H4 (cell line): ENCODE measurements at places on chromosomes 2 and 18. TPM values are rescaled to one million over a fixed set of nuclear protein-coding genes. Genes with fewer than 3 reads are reported as not detected.

DNA sequence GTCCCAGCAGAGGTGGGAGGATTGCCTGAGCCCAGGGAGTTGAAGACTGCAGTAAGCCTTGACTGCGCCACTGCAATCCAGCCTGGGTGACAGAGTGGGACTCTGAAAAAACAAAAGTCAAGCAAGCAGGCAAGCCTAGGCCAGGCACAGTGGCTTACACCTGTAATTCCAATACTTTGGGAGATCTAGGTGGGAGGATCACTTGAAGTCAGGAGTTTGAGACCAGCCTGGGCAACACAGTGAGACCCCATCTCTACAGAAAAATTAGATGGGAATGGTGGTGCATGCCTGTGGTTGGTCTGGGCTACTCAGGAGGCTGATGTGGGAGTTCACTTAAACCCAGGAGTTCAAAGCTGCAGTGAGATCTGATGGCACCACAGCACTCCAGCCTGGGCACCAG lies 28.6 kb downstream of the STARD7 start:
- DNase-seq = no peak

DNA sequence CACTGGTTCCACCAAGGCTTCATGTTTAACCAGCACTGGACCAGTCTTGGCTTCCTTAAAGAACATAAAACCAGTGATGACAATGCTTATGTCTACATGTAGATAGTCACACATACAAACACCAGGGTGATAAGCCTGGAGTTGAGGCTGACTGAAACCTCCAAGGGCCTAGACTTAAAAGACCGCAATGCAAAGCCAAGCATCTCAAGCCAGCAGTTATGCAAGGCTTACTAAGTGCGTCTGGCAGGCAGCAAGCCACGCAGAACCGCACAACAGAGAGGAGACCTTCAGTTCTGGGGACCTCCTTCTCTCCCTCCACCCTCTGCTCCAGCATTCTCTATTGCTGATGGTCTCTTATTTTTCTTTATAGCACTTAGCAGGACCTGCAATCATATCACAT lies 63.2 kb upstream of the ACAA2 start:
- DNase-seq = no peak

- no peak for DNase-seq
Measured at GRCh38 chr2:126946318-126947102, 47.8 kb downstream of the TEX51 start.

GRCh38 chr2:232521959-232522622 lies 1.9 kb downstream of the PRSS56 start:
- no peak for DNase-seq

DNA sequence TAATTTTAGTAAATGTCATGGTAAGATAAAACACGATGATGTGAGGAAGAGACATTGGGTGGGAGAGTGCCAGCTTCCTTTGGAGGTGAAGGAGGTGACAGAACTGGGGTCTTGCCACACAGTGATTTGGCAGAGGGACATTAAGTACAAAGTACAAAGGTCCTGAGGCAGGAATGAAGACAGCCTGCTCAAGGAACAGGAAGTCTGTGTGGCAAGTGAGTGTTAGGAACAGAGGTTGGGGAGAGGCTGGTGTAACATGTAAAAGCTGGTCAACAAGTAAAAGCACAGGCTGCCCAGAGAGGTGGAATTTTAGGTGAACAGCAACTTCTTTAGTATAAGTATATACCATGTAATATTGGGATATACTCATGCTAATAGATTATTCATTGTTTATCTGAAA lies 73.1 kb downstream of the INPP5D start:
- no peak for DNase-seq

GRCh38 chr2:169275696-169276444 lies 86.5 kb downstream of the LRP2 start:
- peak; percentile 14 for DNase-seq

DNA sequence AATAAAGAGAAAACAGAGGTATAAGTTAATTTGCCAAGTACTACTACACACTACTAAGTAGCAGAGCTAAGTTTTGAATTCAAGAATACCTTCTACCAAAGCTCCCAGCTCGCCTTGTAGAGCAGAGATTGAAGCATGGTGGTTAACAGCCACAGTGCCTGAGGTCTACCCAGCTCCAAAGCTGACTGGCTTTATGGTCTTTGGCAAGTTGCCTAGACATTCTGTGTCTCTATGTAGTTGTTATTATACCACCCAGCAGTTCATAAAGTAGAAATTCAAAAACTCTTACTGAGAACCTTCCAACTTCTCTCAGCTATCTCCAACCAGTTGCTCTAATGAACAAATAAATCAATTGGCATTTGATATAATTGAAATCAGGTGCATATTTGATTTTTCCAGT lies 87.8 kb downstream of the PDE11A start:
- DNase-seq = no peak

- peak; percentile 33 for DNase-seq
Measured at GRCh38 chr18:41940506-41941215, 14.4 kb upstream of the PIK3C3 start.

DNA sequence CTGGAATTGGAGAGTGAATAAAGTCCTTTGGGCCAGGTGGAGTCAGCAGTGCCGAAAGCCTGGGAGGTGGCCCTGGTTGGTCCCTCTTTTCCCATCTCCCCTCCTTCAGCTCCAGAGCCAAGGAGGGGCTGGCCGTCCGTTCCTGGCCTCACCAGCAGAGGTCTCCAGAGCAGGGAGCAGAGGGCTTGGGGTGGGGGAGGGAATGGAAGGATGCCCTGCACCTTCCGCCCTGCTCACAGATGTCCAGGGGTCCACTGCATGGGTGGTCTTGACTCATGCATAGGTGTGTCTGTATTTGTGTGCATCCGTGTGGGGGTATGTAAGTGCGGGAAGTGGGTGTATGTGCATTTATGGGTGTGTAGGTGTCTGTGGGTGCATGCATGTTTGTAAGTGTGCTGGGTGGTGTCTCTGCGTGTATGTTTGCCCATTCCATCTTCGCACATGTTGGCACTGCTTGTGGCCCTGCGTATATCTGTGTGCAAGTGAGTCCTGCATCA lies 201.8 kb downstream of the ZFP36L2 start:
- peak; percentile 35 for DNase-seq

- no peak for DNase-seq
Measured at GRCh38 chr2:65615602-65616001, 183.2 kb upstream of the SPRED2 start.

DNA sequence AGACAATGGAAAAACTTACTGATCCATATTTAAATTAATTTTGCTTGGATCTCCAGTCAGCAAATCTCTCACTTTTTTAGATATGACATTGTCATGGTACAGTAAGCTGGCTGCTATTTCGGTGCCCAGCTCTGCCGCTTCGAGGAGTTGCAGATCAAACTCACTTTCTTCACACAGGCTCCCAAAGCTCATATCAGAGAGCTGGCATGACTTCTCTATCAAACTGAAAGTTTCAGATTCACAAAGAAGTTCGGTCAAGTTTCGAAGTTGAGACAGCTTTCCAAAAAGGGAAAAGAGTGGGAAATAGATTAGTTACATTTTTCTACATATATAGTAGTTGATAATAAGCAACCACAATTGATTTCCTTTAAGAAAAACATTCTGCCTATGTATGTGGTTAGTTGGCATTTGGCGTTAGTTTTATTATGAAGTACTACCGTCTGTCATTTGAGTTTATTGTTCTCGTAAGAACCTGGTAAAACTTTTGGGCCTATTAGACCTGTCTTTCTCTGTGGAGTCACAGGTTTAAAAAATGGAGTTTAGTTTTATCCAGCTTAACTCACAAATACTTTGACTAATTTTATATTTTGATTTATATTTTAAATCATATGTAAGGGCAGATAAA lies 118.8 kb downstream of the ABCA12 start:
- DNase-seq = no peak

Gene POMC
- total RNA-seq = not detected in 2 replicates

Gene MTLN
- 63.5 and 80.2 TPM in 2 replicates for total RNA-seq

Gene UGT1A10
- not detected in 2 replicates for total RNA-seq

Gene ABI2
- 31.4 and 31.8 TPM in 2 replicates for total RNA-seq

Gene KDM3A
- 8.3 and 10.8 TPM in 2 replicates for total RNA-seq
